ENCODE measurements at places on chromosomes 16 and 17. TPM values are rescaled to one million over a fixed set of nuclear protein-coding genes. Genes with fewer than 3 reads are reported as not detected.

DNA sequence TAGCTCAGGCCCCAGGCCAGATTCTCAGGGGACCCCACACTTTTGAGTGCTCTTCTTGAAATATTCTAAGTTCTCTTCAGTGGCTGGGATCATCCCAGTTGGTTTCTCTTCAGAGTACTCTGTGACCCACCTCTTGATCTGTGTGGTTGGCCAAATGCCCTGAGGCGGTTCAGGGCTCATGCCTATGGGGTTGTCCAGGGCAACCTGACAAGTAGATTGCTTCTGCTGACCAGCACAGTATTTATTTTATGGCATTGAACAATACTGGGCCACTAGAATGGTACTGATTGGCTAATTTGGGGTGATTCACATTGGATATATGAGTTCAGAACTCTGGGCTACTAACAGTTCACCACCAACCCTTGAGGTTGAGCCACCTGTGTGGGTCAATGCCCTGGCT lies 7.4 kb upstream of the GOSR2 start:
- DNase-seq: no peak

- no peak for DNase-seq
Observed at GRCh38 chr16:49928176-49929041, 72.5 kb upstream of the ZNF423 start.

DNA sequence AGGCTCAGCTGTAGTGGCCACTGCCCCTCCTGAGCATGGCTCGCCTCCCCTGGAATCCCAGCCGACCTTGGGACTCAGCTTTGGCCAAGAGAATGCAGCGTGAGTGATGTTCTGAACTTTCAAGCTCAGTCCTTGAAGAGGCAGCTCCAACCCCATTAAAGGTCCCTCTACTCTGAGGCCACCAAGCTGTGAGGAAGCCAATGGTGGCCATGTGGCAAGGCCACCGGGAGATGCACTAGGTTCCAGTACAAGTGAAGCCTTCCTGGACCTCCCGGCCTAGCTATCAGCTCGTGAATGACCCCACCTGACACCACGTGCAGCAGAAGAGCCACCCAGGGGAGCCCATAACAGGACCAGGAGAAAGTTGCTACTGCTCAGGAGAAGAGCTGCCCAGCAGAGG lies 81.7 kb upstream of the GNG13 start:
- no peak for DNase-seq

DNA sequence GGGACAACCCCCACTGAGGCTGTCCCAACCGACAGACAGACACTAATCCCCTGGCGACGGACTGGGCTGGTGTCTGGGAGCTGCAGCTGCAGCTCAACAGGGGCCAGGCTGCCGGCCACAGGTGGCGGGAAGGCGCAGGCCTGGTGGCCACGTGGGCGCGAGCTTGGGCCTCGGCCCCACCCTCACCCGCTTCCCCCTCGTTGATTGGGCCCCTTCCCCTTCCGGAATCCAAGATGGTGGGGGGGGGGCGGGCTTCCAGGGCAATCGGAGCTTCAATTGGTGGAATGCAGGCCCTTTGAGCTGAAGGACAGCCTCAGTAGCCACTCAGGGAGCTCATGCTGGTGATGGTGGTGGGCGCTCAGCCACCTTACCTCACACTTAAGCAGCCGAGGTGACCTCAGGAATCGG lies 8.7 kb upstream of the TBX4 start:
- no peak for DNase-seq

DNA sequence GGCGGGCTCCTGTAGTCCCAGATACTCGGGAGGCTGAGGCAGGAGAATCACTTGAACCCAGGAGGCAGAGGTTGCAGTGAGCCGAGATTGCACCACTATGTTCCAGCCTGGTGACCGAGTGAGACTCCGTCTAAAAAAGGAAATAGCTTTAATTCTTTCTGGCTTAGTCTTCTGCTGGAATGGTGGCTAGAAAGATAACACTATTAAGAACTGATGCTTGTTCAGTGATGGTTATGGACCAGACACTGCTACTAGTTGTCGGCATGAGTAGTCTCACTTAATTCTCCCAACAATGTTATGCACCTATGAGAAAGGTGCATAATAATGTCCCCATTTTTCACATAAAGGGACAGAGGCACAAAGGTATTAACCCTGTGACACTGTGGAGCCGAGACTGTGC lies 188.7 kb downstream of the HS3ST3A1 start:
- no peak for DNase-seq

DNA sequence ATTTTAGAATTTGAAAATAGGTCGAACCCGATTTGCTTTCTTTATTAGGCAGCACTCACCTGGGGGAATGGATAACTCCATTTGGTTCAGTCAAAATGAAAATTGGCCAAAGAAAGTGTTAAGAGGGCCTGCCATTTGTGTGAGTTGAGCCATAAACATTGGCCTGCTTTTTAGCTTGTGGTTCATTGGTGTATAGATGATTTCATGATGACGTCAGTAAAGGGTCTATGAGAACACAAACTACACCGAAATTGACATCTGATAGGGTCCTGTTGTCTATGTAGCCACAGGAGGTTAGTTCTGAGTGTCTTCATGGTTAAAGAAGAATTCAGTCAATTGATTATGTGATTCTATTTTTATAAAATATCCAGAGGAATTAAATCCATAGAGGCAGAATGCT lies 1001.5 kb upstream of the EEF2KMT start:
- no peak for DNase-seq

DNA sequence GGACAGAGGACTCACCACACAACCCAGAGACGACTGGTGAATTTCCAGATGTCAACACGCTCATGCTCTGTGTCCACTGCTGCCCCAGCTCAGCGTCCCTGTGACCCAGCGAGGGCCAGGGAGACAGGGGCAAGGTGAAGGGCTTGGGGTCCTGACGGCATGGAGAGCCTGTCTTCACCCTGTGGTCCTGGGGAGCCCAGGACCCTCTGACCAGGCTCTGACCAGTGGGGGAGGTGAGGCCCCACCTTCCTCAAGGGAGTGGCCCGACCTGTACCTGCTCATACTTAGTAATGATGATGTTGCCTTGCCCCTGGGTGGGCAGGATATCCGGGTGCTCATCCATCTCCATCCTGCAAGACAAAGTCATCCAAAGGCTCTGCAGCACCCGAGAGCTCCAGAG lies 39.8 kb downstream of the TNFRSF13B start:
- DNase-seq: no peak

GRCh38 chr16:27583634-27584033 lies 33.7 kb downstream of the KATNIP start:
- no peak for DNase-seq

DNA sequence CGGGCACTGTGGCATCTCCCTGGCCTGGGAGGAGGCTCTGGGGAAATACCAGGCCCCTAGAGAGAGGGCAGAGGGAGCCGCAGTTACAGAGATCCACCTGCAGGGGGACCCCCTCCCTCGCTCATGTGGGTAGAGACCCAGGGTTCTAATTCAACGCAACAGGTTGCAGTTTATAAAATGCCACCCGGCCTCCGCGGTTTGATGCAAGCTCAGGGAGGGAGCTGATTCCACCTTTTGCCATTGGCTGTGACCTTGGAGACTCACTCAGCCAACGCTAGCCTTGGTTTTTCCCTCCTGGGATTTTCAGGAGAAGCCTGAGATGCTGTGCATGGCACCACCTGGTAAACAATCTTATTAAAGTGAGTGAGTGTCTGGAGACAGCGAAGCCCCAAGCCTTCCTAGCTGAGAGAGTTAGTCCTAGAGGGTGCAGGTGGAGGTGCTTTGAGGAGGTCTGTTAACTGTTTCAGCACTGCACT lies 12.1 kb downstream of the TTLL6 start:
- DNase-seq: peak; percentile 65

GRCh38 chr17:46811978-46812583 lies 6.4 kb downstream of the WNT3 start:
- peak; percentile 86 for DNase-seq

DNA sequence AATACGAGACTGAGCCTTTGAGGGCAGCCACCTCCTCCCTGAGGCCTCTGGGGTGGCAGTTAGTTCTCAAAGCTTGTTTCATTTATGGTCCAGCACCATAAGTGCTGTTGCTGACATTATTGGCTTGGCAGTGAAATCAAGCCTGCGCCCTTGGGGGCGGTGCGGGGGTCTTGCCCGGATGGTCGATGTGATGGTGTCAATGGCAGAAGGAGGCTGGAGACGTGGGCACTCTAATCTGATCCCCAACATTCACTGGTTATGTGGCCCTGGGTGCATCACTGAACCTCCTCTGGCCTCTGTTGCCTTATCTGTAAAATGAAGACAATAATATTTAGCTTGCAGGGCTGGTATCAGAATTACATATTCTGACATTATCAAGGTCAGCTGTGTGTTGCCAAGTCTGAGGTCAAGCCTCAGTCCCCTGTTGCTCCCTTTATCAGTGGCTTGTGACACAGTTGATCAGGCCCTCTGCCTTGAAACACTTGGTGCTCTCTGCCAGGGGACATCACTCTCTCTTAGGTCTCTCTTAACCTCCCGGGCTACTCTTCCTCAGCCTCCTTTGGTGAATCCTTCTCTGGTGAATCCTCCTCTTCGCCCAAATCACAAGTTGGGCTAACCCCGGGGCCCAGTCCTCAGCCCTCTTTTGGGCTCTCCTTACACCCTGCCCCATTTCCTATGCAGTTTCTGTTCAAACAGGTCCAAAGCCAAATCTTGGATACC lies 11.8 kb upstream of the TMEM220 start:
- no peak for DNase-seq

- DNase-seq: no peak
Observed at GRCh38 chr17:9101356-9101755, 80.0 kb downstream of the NTN1 start.

- no peak for DNase-seq
Observed at GRCh38 chr17:3739422-3740124, 15.9 kb downstream of the HASPIN start.

GRCh38 chr17:77372444-77373298 lies 231.9 kb downstream of the SEC14L1 start:
- no peak for DNase-seq

GRCh38 chr16:81531419-81531821 lies 86.8 kb downstream of the CMIP start:
- DNase-seq: no peak

GRCh38 chr16:75342308-75342811 lies 90.9 kb upstream of the BCAR1 start:
- DNase-seq: peak; percentile 85

- no peak for DNase-seq
Observed at GRCh38 chr16:11240636-11241473, 15.1 kb downstream of the SOCS1 start.

DNA sequence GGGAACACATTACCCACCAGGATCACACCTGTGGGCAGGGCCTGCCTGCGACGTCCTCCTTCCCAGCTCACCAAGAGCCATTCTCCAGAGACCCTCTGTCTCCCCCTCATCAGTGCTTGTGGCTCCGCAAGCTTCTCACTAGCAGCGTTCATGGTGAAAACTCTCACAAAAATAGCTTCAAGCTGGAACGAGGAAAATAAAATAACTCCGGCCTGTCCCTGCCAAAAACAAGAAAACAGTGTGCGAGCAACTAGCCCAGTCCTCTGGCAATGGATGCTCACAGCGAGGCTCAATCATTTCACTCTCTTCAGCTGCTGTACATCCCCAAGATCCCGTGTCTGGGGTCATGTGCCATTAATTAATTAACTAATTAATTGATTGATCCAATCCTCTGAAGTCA lies 18.0 kb downstream of the SPACA3 start:
- no peak for DNase-seq

DNA sequence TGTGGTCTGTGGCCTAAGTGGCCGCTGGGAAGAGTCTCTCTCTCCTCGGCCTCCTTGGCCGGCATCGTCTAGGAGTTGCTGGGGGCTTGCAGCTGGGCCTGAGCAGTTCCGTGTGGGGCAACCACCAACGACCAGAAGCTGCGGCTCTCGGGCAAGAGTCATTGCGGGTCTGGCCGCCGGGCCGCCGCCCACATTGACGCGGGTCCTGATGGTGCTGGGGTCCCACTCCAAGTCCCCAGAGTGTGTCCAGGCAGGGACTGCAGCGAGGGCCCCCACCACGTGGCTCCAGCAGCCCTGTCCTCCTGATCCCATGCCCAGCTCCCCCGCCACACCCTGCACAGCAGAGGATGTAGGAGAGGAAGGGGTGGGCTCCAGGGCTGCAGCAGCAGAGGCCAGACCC lies 30.9 kb downstream of the UNKL start:
- DNase-seq: no peak

- no peak for DNase-seq
Observed at GRCh38 chr16:61413021-61413420, 623.2 kb downstream of the CDH8 start.

DNA sequence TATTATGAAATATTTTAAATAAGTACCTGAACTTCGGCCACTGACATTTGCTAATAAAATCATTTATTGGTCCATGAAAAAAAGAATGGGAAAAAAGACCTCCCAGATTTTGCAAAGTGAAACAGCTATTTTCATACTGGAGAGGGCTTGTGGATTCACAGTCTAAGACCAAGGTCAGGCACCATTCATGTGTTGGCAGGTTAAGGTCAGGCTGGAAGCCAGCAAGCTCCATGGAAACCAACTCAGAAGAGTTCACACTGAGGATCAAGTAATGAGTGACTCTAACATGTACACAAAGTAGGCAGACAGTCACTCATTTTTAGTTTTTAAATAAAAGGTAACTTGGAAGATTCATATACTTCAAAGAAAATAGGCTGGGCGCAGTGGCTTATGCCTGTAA lies 3.4 kb downstream of the DNAJA2 start:
- no peak for DNase-seq

- DNase-seq: peak; percentile 75
Observed at GRCh38 chr17:16287563-16288027, 65.7 kb downstream of the CENPV start.

DNA sequence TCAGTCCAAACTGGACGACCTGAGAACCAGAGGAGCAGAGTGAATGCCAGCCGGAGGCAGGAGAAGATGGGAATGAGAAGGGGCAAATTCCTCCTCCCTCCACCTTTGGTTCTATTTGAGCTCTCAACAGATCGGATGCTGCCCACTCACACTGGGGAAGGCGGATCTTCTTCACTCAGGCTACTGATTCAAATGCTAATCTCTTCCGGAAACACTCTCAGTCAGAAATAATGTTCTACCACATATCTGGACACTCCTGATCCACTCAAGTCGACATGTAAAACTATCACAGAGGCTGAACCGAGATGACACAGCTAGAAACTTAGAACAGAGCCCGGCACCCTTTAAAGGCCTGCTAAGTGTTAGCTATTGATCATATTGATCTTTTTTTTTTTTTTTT lies 57.4 kb upstream of the GRIN2A start:
- no peak for DNase-seq

GRCh38 chr16:86722970-86723369 lies 144.6 kb downstream of the FOXL1 start:
- no peak for DNase-seq

ZNF23 gene
- total RNA-seq: 10.1 TPM

HP gene
- not detected for total RNA-seq

PRAC1 gene
- not detected for total RNA-seq

KRTAP9-1 gene
- not detected for total RNA-seq

EVI2A gene
- 14.8 TPM for total RNA-seq

TM4SF5 gene
- not detected for total RNA-seq

SLFN14 gene
- not detected for total RNA-seq

GPRC5C gene
- total RNA-seq: 2.7 TPM

TBC1D3E gene
- not detected for total RNA-seq

KRTAP4-1 gene
- 0.26 TPM for total RNA-seq

KRT222 gene
- total RNA-seq: not detected
